Neural progenitor cell (in vitro differentiated cells): ENCODE measurements at places on chromosomes 3 and 15. TPM values are rescaled to one million over a fixed set of nuclear protein-coding genes. Genes with fewer than 3 reads are reported as not detected.

FRMD4B gene
- 13.0 and 17.3 TPM in 2 replicates for total RNA-seq

DNA sequence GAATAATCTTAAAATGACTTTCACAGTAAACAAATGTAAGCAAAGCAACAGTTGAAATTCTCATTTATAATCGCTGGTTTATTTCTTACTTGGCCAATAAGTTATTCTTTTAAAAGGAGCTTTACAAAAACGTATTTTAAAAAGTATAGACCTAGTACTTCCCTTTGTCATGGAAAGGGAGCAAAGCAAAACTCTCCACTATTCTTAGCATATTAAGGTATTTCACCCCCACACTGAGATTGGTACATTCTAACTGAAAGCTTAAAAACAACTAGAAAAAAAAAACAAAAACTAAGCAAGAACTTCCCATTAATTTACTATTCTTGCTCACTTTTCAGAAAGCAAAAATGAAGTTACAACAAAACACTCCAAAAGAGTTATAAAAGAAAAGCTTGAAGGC, 1.5 kb downstream of the ATG3 start:
- H3K4me3 ChIP-seq, result peak overlapping the region; percentile 72
- H3K27ac ChIP-seq, result no peak overlapping the region
- H3K27me3 ChIP-seq, result no peaks in the 10 kb centered on the region
- peaks cover 6% of the 10 kb centered on the region for H3K36me3 ChIP-seq
- DNase-seq, result no peak
- H3K4me1 ChIP-seq, result peaks cover 24% of the 10 kb centered on the region

DNA sequence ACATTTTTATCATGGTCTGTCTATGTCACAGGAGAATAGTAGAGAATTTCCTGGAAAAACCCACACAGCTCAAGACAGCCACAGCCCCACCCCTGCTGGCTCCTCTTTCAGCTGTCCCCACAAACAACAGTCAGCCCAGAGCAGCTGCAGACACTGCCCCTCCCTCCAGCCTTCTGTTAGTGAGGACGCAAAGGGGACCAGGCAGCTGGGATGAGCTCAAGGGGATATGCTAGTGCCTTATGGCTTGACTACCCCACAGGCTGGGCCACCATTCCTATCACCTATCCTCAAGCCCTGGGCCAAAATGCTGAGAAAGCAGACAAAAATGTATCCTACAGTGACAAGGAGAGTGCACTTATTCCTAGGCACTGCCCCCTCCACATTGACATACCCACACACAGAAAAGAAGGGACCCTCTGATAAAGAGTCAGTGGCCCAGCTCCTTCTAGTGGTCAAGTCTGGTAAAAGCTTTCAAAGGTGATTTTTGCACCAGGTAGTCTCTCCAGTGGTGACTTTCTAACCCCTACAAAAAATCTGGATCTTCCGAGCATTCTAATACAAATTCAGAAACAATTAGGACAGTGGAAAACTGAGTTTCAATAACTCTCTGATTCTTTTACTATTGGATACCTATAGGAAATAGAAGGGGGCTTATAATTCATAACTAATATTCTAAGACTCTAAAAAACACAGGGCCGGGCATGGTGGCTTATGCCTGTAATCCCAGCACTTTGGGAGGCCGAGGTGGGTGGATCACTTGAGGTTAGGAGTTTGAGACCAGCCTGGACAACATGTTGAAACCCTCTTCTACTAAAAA, 3.0 kb upstream of the MAP1A start:
- H3K4me1 ChIP-seq, result peaks cover 44% of the 10 kb centered on the region
- peak; percentile 69 for DNase-seq
- no peak overlapping the region for H3K27ac ChIP-seq
- peaks cover 14% of the 10 kb centered on the region for H3K27me3 ChIP-seq
- no peak overlapping the region for H3K4me3 ChIP-seq
- H3K36me3 ChIP-seq, result no peaks in the 10 kb centered on the region

PSTPIP1 gene
- 0.19 and 0.77 TPM in 2 replicates for total RNA-seq

- H3K4me1 ChIP-seq, result no peaks in the 10 kb centered on the region
- no peak overlapping the region for H3K4me3 ChIP-seq
- H3K27ac ChIP-seq, result no peak overlapping the region
- H3K36me3 ChIP-seq, result no peaks in the 10 kb centered on the region
- no peak for DNase-seq
- no peaks in the 10 kb centered on the region for H3K27me3 ChIP-seq
Observed at GRCh38 chr15:73284090-73284716, 84.6 kb downstream of the HCN4 start.

DNA sequence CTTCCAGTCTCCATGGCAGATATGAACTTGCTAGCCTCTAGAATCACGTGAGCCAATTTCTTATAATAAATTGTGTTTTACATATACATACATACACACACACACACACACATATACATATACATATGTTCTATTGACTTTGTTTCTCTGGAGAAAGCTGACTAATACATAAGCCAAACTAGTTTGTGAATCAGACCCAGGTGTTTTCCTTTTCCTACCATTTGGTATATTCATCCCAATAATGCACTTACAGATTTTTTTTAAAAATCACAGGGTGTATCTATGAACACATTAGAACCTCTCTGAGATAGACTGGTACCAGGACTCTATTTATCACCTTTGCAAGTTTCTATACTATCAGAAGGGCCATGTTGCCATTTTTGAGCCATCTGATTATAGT, 122.9 kb upstream of the KCNH8 start:
- H3K36me3 ChIP-seq, result no peaks in the 10 kb centered on the region
- no peak overlapping the region for H3K27ac ChIP-seq
- no peaks in the 10 kb centered on the region for H3K27me3 ChIP-seq
- H3K4me3 ChIP-seq, result no peak overlapping the region

GRCh38 chr3:149600634-149601033, 57.2 kb downstream of the WWTR1 start:
- H3K36me3 ChIP-seq, result no peaks in the 10 kb centered on the region
- H3K4me3 ChIP-seq, result no peak overlapping the region
- peaks cover 25% of the 10 kb centered on the region for H3K4me1 ChIP-seq
- no peaks in the 10 kb centered on the region for H3K27me3 ChIP-seq
- H3K27ac ChIP-seq, result no peak overlapping the region

- H3K27me3 ChIP-seq, result no peaks in the 10 kb centered on the region
- H3K36me3 ChIP-seq, result no peaks in the 10 kb centered on the region
- H3K4me3 ChIP-seq, result no peak overlapping the region
- no peaks in the 10 kb centered on the region for H3K4me1 ChIP-seq
- no peak overlapping the region for H3K27ac ChIP-seq
Observed at GRCh38 chr15:83747050-83747717, 93.3 kb downstream of the ADAMTSL3 start.
